ENCODE measurements at places on chromosomes 2 and 18.
A peak's percentile ranks its signal among the peaks of the same experiment; 100 is the strongest.

- no peak for DNase-seq
Observed at GRCh38 chr2:74511104-74511989, 2.9 kb upstream of the TLX2 start.

- DNase-seq: no peak
Observed at GRCh38 chr2:189300916-189301315, 121.4 kb upstream of the COL5A2 start.

DNA sequence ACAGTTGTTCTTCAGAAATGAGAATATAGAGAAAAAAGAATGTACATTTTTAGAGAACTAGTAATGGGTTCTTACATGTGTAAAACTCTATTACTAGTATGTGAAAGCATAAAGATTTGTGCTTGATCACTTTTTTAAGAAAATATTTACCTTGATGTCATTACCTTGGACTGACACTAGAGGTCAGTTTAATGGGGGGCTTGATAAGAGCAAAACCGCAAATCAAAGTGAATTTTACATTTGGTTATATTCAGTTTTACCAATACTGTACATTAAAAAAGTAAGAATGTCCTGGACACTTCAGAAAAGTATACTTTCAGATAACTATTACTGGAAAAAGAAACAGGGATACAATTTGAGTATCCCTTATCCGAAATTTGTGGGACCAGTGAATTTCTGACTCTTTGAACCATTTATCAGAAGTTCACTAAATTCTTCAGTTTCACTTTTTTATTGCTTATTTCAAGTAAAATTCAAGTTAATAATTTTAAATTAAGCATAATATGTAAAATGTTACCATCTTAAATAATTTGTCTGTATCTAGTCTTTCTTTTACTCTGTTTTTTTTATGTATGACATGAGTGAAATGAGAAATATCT, 1149.5 kb downstream of the DSC3 start:
- DNase-seq: no peak

GRCh38 chr2:179059026-179059700, 9.2 kb upstream of the CCDC141 start:
- DNase-seq: no peak

GRCh38 chr2:216031960-216032689, 18.8 kb upstream of the MREG start:
- no peak for DNase-seq

DNA sequence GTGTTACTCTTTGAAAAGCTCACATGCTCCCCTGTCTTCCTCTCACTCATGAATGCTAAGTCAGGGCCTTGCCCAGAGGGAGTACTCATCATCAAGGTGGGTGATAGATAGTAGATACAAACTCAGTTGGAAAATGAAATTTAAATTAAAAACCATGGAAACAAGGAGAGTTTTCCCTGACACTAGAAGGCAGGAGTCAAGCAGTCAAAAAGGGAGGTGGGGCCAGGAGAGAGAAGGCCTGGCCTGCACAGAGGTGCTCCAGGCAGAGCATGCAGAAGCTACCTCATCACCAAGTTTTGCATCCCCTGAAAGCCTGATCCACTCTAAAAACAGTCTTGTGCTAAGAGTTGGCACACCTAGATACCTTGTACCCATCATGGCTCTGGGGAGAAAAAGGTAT, 143.7 kb downstream of the MYO5B start:
- DNase-seq: no peak

- DNase-seq: no peak
Observed at GRCh38 chr2:129254718-129255117, 724.7 kb upstream of the RAB6C start.

GRCh38 chr2:64204703-64205102, 60.5 kb upstream of the PELI1 start:
- DNase-seq: no peak

GRCh38 chr2:147844697-147845410, at the start of gene ACVR2A:
Gene ACVR2A (plus strand): TSS chr2:147845029. CDS start chr2:147845153, 124 bp downstream.
- peak; percentile 1 for DNase-seq

- DNase-seq: no peak
Observed at GRCh38 chr2:3044587-3045317, 332.9 kb downstream of the EIPR1 start.

DNA sequence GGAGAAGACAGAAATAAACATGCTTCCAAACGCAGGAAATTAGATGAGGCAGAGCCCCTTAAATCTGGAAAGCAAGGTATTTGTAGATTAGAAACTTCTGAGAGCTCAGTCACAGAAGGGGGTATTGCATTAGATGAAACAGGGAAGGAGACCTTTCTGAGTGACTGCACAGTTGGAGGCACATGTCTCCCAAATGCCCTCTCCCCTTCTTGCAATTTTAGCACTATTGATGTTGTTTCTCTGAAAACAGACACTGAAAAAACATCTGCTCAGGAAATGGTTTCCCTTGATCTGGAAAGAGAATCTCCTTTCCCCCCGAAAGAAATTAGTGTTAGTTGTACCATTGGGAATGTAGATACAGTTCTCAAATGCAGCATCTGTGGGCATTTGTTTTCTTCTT, 33.5 kb downstream of the ZNF407 start:
- no peak for DNase-seq

Data from stimulated activated CD8-positive, alpha-beta memory T cell treated with anti-CD3 and anti-CD28 coated beads, Interleukin-2, amount 100 ng/mL, for 1 hour (primary cell).